Activated naive CD4-positive, alpha-beta T cell treated with anti-CD3 and anti-CD28 coated beads, Interleukin-2, amount 10 ng/mL, durations not matched to agents 5 hours and 36 hours (primary cell): ENCODE measurements at places on chromosomes 16 and 17. TPM values are rescaled to one million over a fixed set of nuclear protein-coding genes. Genes with fewer than 3 reads are reported as not detected.

Gene ZFP90
- total RNA-seq, result 42.6 TPM

Gene KRTAP4-9
- total RNA-seq, result not detected

Gene HSD17B2
- not detected for total RNA-seq

Gene CDR2L
- total RNA-seq, result 0.28 TPM

Gene GCGR
- total RNA-seq, result not detected

Gene CHST6
- total RNA-seq, result not detected

Gene KRT15
- total RNA-seq, result not detected

Gene FGF11
- total RNA-seq, result 21.6 TPM

Gene PYY
- total RNA-seq, result not detected

Gene NHLRC4
- 4.6 TPM for total RNA-seq

Gene ATAD5
- 21.2 TPM for total RNA-seq

Gene CD300LF
- total RNA-seq, result not detected

Gene LRRC36
- total RNA-seq, result not detected

Gene GPR142
- not detected for total RNA-seq

Gene TAC4
- total RNA-seq, result not detected

Gene MAF
- 48.3 TPM for total RNA-seq

Gene TNFRSF13B
- total RNA-seq, result not detected

Gene CCL1
- total RNA-seq, result 0.58 TPM

Gene CETP
- not detected for total RNA-seq

Gene CCL16
- not detected for total RNA-seq

Gene CTRB2
- total RNA-seq, result not detected

Gene DPEP2
- total RNA-seq, result 12.0 TPM

Gene CNP
- total RNA-seq, result 53.9 TPM

Gene CCDC200
- not detected for total RNA-seq

Gene MYOCD
- not detected for total RNA-seq

Gene KRT12
- not detected for total RNA-seq

Gene TMED6
- 2.9 TPM for total RNA-seq

Gene GIT1
- 73.9 TPM for total RNA-seq

Gene RHBDL3
- total RNA-seq, result 2.5 TPM

Gene GSDMA
- 0.29 TPM for total RNA-seq

Gene TEN1
- total RNA-seq, result 18.1 TPM

Gene SLFN12
- 12.9 TPM for total RNA-seq

Gene ANKRD40CL
- total RNA-seq, result not detected

Gene SEPTIN1
- total RNA-seq, result 383 TPM

Gene SDF2
- total RNA-seq, result 42.3 TPM

Gene BRIP1
- total RNA-seq, result 18.5 TPM
